ENCODE measurements at places on chromosomes 5 and 9. TPM values are rescaled to one million over a fixed set of nuclear protein-coding genes. Genes with fewer than 3 reads are reported as not detected.

Gene NUTM2G
- total RNA-seq = 1.2 TPM

Gene MEIKIN
- not detected for total RNA-seq

DNA sequence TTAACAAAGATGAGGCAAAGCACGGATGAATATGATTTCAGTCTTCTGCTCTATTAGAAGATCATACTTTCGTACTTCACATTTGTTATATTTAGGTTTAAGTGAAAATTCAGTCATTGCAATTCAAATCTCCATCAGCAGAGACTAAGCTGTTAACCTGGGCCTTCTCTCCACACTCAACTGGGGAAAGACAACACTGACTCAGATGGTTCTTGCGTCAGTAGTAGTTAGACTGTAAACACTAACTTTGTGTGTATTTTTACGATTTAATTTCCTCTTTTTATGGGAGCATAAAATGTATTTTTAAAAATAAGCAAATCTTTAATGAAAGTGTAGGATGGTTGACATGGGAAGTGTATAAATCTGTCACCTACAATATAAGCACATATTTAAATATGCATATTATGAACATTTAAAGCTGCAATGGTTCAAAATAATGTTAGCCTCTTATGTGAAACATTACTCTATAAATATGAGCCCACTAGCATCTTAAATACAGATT lies 42.7 kb upstream of the ZNF608 start:
- ATAC-seq = no peak

DNA sequence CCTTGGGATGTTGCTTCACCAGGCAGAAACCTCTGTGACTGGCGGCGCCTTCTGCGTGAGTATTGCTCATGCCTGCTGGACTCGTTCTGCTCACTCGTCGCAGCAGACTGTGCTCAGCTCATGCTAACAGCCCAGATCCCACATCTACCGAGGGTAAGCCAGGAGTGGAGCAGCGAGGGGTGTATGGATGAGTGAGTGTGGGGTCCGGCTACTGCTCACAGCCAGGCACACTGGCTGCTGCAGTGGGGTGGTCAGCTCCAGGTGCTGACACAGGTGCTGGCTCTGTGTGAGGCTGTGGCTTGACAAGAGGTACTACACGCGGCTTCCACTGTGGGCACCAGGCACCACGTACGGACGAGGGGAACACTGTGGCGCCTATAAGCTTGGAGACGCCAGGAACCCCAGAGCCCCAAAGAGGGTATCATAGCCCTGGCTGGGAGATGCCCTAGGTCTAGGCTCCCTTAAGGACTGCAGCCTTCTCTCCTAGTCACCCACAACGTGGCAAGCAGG lies 47.7 kb upstream of the CDH12 start:
- ATAC-seq = no peak

Gene CCNO
- total RNA-seq = 2.0 TPM

GRCh38 chr9:21121595-21122251 lies 19.9 kb downstream of the IFNW1 start:
- no peak for ATAC-seq

GRCh38 chr9:129476821-129477611 lies 143.9 kb downstream of the C9orf50 start:
- peak; percentile 18 for ATAC-seq

Gene DBH
- 1.0 TPM for total RNA-seq

DNA sequence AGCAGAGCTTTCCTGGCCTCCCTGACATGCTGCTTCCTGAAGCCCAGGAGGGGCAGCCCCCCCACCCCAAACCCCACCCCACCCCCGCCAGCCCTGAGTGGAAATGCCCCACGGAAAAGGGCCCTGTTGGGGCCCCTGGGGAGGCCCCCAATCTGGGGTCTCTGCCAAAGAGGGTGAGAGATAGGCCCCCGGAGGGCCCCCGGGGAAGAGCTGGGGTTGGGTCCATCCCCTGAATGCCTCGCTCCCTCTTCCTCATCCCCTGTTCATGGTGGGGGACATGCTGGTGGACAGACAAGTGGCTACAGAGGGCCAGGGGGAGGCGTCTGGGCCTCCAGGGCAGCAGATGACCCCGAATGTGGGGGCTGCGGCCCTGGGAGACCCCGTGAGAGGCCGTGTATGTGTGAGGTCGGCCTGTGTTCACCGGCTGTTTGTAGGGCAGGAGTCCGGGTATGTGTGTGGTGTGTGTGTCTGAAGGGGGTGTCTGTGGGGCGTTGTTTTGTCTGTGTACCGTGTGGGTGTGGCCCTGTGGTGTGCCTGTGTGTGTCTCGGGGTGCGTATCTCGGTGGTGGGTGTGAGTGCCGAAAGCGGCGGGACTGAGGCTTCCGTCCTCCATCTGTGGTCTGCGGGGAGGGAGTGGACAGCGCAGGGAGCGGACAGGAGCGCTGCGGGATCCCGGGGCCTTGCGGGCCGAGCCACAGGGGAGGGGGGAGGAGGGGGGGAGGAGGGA lies 11.3 kb downstream of the C9orf50 start:
- ATAC-seq = peak; percentile 12

DNA sequence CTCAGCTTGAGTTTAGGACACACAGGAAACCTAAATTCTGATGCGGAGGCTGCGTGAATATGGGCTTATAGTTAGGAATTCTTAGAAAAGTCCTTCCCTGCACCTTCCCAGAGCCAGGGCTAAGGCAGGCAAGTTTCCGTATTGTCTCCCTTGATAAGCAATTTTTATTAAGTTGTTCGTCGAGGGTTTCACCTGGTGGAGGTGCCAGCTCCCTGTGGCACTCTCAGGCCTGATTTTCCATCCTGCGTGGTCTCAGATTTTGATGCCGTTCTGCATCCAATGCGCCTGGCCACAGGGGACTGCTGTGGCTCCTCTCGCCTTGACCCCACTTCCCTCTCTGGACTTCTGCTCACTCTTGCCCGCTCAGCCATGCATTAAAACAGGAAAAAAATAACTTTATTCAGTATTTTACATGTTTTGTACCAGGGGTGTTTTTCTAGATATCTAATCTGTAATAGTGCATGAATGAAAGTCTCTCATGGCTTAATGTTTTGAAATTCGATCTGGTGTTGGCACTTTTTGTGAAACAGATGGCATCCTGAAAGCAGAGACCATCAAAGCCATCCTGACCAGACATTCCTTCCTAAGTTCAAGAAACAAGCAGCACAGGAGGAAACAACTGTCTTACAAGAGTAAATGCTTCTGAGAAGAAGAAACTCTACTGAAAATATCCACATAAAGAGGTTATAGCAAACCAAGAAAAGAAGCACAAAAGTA lies 50.7 kb downstream of the TRIP13 start:
- no peak for ATAC-seq

DNA sequence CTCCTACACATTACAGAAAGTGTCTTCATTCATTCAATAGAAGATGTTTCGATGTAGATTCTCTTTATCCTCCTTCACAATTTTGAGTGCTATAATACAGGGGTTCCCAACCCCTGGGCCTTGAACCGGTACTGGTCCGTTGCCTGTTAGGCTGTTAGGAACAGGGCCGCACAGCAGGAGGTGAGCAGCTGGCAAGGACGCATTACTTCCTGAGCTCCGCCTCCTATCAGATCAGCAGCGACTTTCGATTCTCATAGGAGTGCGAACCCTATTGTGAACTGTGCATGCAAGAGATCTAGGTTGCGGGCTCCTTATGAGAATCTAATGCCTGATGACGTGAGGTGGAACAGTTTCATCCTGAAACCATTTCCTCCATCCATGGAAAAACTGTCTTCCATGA lies 153.0 kb upstream of the SMC2 start:
- no peak for ATAC-seq

DNA sequence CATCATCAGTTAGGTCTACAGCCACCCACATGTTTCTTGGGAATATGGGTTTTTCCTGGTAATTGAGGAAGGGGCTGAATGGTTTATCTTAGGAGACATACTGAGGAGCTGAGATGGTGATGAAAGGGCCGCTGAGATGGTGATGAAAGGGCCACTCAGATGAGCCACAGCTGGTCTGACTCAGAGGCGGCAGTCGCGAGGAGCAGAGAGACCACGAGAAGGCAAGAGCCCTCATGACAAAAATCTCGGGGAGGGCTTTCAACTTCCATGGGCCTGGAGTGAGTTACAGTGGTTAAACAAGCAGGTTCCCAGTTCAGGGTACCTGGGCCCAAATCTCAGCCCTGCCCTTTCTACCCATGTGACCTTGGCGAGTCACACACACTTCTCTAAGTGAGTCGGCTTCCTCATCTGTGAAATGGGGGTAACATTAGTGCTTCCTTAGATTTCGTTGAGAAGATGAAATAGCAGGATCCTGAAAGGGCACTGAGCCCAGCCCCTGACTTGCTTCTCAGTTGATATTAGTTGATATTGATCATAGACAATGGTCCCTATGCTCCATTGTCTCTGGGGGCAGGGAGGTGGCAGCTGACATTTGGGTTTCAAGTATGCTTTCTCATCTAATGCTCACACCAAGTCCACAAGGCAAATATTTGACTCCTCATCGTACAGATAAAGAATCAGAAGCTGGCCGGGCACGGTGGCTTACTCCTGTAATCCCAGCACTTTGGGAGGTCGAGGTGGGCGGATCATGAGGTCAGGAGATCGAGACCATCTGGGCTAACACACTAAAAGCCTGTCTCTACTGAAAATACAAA lies 169.5 kb downstream of the RGS3 start:
- ATAC-seq = no peak

GRCh38 chr9:91298311-91298710 lies 63.4 kb downstream of the AUH start:
- no peak for ATAC-seq

- no peak for ATAC-seq
Measured at GRCh38 chr9:136717399-136717798, 5.0 kb downstream of the DIPK1B start.

- no peak for ATAC-seq
Measured at GRCh38 chr5:102971676-102972293, 148.2 kb downstream of the GIN1 start.

DNA sequence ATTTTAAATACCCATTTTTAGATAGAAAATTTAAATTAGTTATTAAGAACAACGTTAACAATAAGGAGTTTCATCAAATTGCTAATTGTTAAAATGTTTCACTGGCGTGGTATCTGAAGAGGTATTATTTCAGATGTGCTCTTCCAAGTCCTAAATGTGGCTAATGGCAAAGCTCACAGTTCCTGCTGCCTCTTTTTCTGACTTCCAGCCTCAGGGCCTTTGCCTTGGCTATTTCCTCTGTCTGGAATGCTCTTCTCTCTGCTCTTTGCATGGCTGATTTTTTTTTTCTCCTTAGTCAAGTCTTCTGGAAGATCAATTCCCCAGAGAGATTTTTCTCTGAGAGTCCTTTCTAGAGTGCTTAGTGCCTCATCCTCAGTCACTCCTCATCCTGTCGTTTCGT lies 9.6 kb upstream of the SSBP2 start:
- no peak for ATAC-seq

GRCh38 chr5:33827018-33827707 lies 64.6 kb downstream of the ADAMTS12 start:
- no peak for ATAC-seq

DNA sequence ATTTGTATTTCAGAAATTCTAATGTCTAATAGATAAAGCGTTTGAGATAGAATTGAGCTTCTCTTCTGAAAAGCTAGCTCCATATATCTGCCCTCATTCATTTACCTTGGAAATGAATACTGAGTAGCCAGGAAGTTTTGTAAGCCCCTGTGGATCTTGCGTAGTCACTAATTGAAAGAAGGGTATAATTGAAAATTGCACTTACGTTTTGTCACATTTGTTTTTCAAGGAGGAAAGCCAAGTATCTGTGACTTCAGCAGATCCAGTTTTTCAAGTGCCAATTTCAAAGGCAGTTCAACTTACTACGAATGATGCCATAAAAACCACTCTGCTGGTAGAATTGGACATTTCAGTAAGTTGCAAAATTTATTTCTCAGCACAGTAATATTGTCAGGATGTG lies 14.0 kb downstream of the MTRR start:
- no peak for ATAC-seq

- ATAC-seq = no peak
Measured at GRCh38 chr9:2874001-2874750, 30.3 kb upstream of the PUM3 start.

- ATAC-seq = no peak
Measured at GRCh38 chr5:159933531-159934485, 17.5 kb downstream of the ADRA1B start.

GRCh38 chr5:34685485-34686165 lies 29.5 kb downstream of the RAI14 start:
- no peak for ATAC-seq

GRCh38 chr9:126750941-126751725 lies 53.7 kb upstream of the ZBTB43 start:
- ATAC-seq = no peak

- no peak for ATAC-seq
Measured at GRCh38 chr5:55702598-55703345, 9.4 kb downstream of the SLC38A9 start.

Gene SPAAR
- not detected for total RNA-seq

Gene TBC1D2
- total RNA-seq = 1.9 TPM

DNA sequence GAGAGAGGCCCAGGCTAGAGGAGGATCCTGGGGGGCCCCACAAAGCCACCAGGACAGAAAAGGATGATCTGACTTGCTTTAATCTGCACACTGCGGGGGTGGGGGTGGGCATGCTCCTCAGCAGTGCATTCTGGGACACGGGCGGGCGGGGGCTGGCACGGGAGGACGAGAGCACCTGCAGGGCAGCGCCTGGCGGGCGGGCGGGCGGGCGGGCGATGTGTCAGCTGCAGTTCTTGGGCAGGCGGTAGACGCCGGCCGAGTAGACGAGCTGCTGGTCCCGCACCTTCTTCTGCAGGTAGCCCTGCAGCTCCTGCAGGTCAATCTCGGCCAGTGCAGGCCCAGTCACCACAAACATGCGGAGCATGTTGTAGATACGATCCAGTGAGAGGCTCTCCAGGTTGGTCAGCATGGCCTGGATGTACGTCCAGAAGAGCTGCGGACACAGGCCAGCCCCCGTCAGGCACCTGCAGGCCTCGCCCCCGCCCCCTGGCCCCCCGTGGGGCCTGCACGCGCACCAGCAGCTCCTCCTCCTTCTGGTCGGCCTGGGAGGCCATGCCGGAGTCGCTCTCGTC lies 3.0 kb upstream of the TMEM210 start:
- peak; percentile 25 for ATAC-seq
